ENCODE measurements at places on chromosomes 12 and 14.

DNA sequence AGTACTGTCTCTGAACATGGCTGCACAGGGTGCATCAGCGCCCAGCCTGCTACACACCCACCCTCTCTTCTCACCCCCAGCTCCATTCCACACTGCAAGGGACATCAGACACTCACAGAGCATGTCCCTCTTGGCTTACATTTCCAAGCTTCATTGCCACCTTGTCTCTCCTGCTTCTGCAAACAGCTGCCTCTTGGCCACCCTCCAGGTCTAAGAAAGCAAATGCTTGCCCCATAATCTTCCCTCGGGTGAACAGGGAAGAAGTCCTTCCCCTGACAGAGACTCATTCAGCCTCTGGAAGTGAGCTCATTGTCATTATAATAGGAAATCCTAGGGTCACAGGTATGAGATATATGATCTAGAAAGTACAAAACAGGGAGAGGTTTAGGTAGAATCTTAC is 505.2 kb downstream of the RMST start:
- DNase-seq: no peak

DNA sequence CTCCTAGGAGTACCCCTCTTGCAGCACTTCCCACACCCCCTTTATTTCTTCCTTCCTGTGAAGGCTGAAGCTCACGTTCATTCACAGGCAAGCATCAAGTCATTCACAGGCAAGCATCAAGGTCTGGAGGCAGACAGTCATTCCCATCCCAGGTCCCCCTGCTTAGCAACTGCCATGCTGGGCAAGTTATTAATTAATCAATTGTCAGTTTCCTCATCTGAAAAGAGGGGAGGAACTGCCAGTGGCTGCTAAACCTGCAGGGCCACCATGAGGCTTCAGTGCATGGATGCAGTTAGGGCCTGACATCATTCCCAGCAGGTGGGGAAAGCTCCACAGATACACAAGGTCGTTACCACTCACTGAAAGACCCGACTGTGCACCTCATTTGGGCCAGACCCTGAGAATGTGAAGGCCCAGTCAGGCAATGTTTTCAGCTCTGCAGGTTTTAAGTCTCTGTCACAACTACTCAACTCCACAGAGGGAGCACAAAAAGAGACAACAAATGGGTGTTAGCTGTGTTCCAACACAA is 85.0 kb upstream of the GPR68 start:
- DNase-seq: no peak

GRCh38 chr14:103065861-103066260 is 8.5 kb upstream of the CDC42BPB start:
- no peak for DNase-seq

GRCh38 chr14:69059658-69060623 is 80.8 kb upstream of the ACTN1 start:
- DNase-seq: no peak

DNA sequence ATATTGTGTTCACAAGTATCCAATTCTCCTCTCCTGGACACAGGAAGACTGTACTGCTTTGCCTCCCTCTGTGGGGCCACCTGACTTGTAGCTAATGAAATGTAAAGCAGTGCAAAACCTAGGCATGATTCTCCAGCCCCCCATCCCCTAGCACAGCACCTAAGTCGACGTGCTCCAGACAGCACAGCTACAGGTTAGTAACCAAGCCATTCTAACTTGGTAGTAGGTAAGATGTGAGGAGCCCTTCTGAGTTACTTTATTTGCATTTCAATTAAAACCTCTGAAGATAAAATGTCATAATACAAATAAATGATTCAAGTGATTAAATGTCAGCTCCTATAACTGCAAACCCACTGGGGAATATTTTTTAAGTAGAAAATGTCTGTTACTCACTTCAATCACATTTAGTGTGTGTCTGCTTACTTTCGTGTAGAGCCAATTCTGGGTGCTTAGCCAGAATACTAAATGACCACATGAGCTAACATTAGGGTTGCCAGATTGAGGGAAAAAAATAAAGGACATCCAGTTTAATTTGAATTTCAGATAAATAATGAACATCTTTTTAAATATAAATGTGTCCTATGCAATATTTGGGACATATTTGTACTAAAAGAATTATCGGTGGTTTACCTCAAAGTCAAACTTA is 64.8 kb upstream of the HIF1A start:
- DNase-seq: no peak

- no peak for DNase-seq
These were observed 23.0 kb downstream of the STX2 start for GRCh38 chr12:130816097-130816496.

DNA sequence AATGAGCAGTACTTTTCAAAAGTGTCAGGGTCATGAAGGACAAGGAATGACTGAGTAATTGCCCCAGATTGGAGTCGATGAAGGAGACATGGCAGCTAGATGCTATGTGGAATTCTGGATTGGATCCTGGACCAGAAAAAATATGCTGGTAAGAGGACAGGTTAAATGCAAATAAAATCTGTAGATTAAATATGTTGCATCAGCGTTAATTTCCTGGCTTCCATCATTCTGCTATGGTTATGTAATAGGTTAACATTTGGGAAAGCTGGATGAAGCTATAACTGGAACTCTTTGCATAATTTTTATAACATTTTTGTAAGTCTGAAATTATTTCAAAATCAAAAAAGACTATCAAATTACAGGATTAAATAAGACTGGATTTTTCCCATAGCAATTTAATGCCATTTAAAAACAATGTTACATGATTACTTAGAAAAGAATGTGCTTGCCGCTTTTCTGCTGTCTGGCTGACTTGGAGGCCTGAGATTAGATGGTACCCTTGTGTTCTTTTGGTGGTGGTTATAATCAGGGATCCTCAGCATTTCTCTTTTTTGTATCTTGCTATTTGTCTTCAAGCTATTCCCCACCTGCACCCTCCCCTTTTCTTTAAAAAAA is 65.1 kb downstream of the FBXW8 start:
- no peak for DNase-seq

DNA sequence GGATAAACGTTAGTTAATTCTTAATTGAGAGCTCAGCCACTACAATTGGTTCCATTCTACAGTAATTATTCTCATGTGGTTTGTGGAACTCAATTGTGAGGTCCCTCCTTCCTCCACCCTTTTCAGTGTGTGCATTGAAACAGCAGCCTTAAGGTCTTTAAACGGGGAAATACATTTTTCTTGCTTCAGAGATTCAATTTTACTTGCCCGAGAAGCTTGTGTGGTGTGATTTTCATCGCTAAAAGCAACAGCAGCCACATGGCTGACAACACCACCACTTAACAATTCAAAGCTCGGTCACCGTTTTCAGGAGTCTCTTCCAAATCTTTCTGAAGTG is 733 bp upstream of the PPFIBP1 start:
- DNase-seq: peak; percentile 77

GRCh38 chr12:318759-319515 is 56.3 kb upstream of the SLC6A13 start:
- DNase-seq: no peak

DNA sequence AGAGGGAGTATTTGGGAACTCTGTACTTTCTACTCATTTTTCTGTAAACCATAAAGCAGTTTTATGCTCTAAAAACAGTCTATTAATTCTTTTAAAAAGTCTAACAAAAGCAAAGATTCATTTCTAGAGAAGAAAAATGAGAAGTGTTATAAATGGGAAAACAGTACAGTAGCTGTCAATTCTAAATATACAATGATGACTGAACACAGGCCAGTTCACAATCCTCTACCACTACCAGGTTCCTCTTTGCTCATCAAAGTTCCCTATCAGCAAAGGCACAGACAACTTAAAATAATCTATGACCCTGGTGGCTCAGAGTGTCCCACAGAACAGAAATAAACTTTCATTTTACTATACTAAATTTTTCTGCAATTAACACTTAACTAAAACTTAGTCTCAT is 12.5 kb downstream of the NAA25 start:
- DNase-seq: no peak

- no peak for DNase-seq
These were observed 191.4 kb downstream of the SNAPC1 start for GRCh38 chr14:61953602-61954001.

GRCh38 chr14:85042301-85042700 is 487.6 kb upstream of the FLRT2 start:
- no peak for DNase-seq

- DNase-seq: peak; percentile 55
These were observed 1.1 kb downstream of the FBXO21 start for GRCh38 chr12:117188961-117189724.

- DNase-seq: no peak
These were observed 86.5 kb downstream of the DHRS2 start for GRCh38 chr14:23722675-23723074.
